Cerebellar nuclear complex (tissue), 1 donor: ENCODE measurements at places on chromosomes 6 and 20.

- no peak for DNase-seq
These were observed 124.4 kb upstream of the EDN1 start for GRCh38 chr6:12165722-12166280.

- no peak for DNase-seq
These were observed 10.1 kb downstream of the ISM1 start for GRCh38 chr20:13231031-13231752.

GRCh38 chr6:51152594-51152993 lies 333.9 kb downstream of the TFAP2B start:
- DNase-seq = no peak

- no peak for DNase-seq
These were observed 45.0 kb downstream of the NT5E start for GRCh38 chr6:85494547-85495536.

DNA sequence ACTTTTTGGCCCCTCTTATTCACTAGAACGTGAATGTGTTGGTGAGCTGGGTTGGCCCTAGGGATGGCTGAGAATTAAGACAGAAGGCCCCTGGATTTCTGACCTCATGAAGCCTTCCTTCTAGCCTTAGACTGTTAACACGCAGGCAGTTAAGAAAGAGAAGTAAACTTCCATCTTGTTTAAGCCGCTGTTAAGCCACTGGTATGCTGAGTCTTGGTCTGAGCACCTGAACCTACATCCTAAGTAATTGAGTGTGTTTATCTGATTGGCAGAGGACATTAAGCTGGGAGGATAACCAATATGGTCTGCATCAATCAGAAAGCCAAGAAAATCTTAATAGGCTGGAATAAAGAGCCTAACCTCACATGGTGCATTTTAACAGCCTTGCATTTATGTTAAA lies 535.0 kb upstream of the ARID1B start:
- no peak for DNase-seq
